ENCODE measurements at places on chromosomes 6 and 20.

- DNase-seq: no peak
These were observed 332.9 kb downstream of the COL12A1 start for GRCh38 chr6:74872754-74873476.

- no peak for DNase-seq
These were observed 196.5 kb upstream of the IRAK1BP1 start for GRCh38 chr6:78670802-78671201.

DNA sequence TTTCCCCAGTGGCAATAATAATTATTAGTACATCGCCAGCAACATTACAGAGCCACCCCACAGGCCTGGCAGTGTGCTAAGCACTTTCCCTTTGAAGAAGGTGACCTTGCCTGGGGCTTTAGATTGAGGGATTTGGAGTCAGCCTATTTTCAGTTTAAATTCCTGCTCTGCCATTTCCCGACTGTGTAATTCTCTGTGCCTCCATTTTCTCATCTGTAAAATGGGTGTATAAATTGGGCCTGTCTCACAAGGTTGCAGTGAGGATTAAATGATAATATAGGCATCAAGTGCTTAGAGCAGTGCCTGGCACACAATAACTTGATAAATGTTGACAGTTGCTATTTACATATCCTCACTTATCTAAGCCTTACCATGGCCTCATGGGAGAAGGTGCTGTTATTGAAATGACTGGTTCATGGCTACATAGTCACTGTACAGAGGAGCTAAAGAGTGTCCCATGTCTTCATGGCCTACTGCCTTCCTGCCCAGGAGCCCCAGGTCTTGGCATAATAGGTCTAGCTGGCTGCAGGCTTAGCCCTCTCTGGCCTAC, 5.1 kb upstream of the SCRT2 start:
- no peak for DNase-seq

GRCh38 chr6:56995347-56995902, 40.5 kb downstream of the BEND6 start:
- no peak for DNase-seq

- DNase-seq: no peak
These were observed 78.1 kb upstream of the EZR start for GRCh38 chr6:158897236-158897635.

DNA sequence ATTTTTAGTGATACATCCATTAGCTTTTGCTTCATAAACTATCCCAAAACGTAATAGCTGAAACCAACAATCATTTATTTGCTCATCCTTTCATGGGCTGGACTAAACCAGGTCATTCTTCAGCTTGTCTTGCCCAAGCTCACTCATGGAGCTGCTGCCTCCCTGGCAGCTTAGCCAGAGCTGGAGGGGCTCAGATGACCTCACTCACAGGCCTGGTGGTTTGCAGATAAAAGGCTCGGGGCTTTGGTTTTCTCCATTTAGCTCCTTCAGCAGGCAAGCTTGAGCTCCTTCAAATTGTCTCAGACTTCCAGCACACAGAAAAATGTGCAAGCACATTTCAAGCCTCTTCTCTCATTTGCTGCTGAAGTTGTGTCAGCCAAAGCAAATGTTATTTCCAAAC, 139.1 kb downstream of the BTBD3 start:
- DNase-seq: no peak

DNA sequence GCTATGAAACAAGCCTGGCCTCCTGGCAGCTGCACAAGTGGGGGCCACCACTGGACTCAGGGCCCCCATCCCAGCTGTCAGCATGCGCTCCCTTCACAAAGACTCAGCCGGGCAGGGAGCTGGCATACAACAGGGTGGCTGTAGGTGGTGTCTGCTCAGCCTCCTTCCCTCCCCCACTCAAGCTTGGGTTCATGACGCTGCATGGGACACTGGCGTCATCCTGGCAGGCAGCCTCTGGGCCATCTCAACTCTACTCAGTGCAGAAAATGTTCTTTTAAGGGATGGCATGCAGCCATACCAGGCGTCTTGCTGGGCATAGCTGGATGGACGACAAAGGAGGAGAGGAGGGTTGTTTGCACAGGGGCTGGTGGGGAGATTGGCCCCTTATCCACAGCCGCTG, 30.5 kb downstream of the SAYSD1 start:
- DNase-seq: no peak

- no peak for DNase-seq
These were observed 71.6 kb upstream of the DST start for GRCh38 chr6:56714273-56714672.

DNA sequence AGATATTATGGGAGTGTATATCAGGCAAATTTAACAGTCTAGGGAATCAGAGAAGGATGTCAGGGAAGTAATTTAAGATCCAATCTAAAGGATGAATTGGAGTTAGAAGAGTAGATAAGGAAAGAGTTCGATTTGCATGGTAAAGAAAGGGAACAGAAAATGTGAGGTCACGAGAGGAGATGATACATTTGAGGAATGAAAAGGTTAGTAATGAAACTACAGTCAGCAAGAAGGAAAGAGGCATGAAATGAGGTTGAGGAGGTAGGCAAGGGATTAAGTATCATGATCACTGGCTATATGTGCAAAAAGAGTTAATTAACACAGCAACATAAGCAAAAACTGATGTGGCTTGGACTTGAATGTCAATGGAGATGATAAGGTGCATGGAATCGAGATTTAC, 22.4 kb downstream of the ZNF318 start:
- DNase-seq: no peak

GRCh38 chr6:134453792-134454510, 136.0 kb upstream of the SGK1 start:
- no peak for DNase-seq

- DNase-seq: no peak
These were observed 100.5 kb upstream of the SUPT3H start for GRCh38 chr6:45478240-45478639.

- DNase-seq: no peak
These were observed 3.7 kb upstream of the FKBPL start for GRCh38 chr6:32133786-32134185.

GRCh38 chr20:47196091-47197081, 160.1 kb downstream of the ZMYND8 start:
- DNase-seq: peak; percentile 81

DNA sequence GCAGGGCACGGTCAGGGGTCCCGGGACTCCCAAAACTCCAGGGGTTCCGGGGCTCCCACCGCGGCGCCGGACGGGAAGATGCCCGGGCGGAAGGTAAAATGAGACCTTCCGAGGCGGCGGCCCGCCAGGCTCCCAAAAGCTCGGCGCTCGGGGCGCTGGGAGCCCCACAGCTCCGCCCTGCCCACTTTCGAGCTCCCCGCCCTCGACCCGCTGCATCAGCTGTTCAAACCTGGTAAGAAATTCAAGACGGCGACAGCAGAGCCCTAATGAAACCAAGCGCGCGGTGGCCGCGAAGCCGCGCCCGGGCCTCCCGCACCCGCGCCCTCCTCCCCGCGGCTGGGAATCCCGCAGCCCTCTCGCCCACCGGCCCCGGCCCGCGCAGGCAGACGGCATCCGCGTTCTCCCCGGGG, 369 bp downstream of the SLC4A11 start:
- peak; percentile 69 for DNase-seq

GRCh38 chr6:11437824-11438459, 99.6 kb upstream of the TMEM170B start:
- DNase-seq: no peak

- DNase-seq: peak; percentile 82
These were observed 36.2 kb upstream of the MRPS18A start for GRCh38 chr6:43723737-43724295.

DNA sequence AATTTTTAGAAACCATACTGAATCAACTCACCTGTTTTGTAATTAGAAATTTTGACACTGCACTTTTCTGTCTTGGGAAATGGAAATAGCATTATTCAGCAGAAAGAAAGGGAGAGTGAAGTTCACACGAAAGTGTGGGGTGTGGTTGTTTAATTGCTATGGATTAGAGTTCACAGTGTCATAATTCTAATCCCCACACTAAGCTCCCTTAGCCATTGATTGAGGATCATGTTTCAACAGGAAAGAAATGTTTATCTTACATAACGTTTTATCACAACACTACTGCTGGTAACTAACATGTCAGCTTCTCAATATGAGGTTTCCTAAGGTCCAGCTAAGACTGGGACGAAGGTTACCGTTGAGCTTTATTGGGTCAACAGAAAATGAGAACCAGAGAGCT, 31.4 kb upstream of the GSTA5 start:
- DNase-seq: no peak

DNA sequence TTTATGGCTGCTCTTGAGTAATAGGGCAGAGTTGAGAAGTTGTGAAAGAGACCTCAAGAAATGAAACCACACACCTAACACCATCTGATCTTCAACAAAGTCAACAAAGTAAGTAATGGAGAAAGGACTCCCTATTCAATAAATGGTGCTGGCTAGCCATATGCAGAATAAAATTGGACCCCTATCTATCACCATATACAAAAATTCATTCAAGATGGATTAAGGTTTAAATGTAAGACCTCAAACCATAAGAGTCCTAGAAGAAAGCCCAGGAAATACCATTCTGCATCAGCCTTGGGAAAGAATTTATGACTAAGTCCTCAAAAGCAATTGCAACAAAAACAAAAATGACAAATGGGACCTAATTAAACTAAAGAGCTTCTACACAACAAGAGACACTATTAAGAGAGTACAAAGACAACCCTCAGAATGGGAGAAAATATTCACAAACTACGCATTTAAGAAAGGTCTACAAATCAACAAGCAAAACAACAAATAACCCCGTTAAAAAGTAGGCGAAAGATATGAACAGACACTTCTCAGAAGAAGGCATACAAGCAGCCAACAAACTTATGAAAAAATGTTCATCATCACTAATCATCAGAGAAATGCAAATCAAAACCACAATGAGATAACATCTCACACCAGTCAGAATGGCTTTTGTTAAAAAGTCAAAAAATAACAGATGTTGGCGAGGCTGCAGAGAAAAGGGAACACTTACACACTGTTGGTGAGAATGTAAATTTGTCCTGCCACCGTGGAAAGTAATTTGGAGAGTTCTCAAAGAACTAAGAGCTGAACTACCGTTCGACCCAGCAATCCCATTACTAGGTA, 4.0 kb downstream of the MAP3K5 start:
- DNase-seq: peak; percentile 48

GRCh38 chr20:40651151-40651550, 37.9 kb downstream of the MAFB start:
- no peak for DNase-seq

GRCh38 chr20:54704032-54704635, 228.7 kb downstream of the DOK5 start:
- no peak for DNase-seq

GRCh38 chr6:87724983-87725811, 23.2 kb upstream of the AKIRIN2 start:
- peak; percentile 76 for DNase-seq

- no peak for DNase-seq
These were observed 200.5 kb upstream of the CDYL start for GRCh38 chr6:4575714-4576113.

- DNase-seq: no peak
These were observed 139.5 kb upstream of the MYLIP start for GRCh38 chr6:15989397-15989796.

DNA sequence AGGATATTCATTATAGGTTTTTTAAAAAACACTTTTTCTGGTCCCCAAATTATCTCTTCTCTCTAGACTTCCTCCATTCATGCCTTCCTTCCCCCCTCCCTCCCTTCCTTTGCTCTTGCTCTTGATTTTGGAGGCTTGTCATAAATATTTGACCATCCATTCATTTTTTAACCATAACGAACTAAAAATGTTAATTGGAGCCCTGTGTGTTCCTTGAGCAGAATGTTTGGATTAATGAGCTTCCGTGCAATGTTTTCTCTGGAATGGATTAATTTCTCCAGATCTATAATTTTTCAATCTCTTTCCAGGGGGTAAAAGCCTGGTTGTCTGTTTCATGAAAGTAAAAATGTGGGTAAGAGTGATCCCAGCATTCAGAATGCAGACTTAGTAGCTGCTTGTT, 155.5 kb downstream of the ESR1 start:
- no peak for DNase-seq

- DNase-seq: no peak
These were observed 1.3 kb upstream of the MTFR2 start for GRCh38 chr6:136251394-136251793.

- no peak for DNase-seq
These were observed 57.9 kb downstream of the SNAI1 start for GRCh38 chr20:50040432-50041245.

- DNase-seq: no peak
These were observed 36.6 kb downstream of the HCRTR2 start for GRCh38 chr6:55210952-55211351.

DNA sequence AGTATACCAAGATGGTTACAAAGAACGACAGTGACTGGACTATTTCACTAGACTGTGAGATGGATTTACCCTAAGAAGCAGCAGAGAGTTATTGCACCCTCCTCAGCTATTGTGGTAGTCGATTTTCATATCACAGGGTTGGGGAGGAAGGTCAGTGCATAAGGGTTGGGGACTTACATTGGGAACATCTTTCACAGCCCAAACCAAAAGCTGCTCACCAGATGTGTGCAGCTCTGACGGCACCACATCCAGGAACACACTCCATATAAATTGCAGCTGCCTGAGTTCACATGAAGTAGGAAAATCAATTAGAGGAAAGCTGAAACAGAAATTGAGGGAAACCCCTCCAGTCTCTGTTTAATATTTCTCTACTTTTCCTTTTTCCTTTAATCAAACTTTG, 470.5 kb upstream of the NRSN1 start:
- no peak for DNase-seq

- DNase-seq: peak; percentile 49
These were observed 192.5 kb downstream of the PTPRK start for GRCh38 chr6:128327890-128328289.

DNA sequence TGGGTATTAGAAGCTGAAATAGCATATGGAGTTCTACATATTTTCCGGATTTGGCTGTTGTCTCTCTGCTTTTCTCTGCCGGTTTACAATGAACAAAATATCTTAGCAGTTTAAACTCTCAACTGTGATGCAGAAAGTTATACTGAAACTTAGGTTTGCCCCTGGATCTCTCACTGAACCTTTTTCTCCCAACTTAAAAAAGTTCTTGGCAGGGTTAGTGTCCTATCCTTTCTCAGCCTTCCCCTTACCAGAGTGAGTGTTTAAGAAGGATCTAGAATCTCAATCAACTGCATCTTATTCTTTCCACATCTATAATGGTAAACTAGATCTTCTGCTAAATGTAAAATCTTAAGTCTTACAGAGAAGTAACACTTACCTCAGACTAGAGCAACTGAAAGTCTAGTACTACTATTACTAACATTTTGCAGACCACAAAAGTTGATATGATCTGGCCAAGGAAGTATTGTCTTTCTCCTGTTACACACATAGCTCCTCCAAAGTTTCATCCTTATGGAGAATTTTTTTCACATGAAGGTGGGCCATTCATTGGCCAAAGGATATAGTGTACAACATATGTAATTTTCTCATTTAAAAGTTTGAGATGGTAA, 392.3 kb upstream of the RUNX2 start:
- DNase-seq: no peak

DNA sequence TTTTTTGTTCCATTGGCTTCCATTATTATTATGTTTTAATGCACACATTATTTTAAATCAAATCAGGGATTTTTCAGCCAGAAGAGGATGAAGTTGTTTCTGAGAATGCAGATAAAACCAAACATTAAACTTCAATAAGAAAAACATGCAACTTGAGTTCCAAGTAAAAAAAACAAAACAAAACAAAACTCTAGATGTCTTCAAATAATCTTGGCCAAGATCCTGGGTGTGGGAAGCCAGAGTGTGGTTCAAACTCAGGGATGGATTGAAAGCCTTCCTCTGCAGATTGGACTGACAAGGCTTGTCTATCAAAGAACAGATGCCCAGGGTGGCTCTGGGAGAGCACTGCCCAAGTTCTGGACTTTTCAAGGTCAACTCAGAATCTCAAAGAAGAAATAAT, 134.1 kb downstream of the LCA5 start:
- no peak for DNase-seq

- DNase-seq: no peak
These were observed 29.9 kb downstream of the PHACTR2 start for GRCh38 chr6:143707697-143708096.
